Vein endothelial cell (primary cell): ENCODE measurements at places on chromosomes 2 and 18. TPM values are rescaled to one million over a fixed set of nuclear protein-coding genes. Genes with fewer than 3 reads are reported as not detected.

The SS18 gene
- total RNA-seq: 96.7 and 105 TPM in 2 replicates

The SMAD4 gene
- 90.2 and 141 TPM in 2 replicates for total RNA-seq

The TNFRSF11A gene
- 9.1 and 11.9 TPM in 2 replicates for total RNA-seq

The TBC1D8 gene
- 67.0 and 90.2 TPM in 2 replicates for total RNA-seq

The CCDC148 gene
- 0.33 and 0.48 TPM in 2 replicates for total RNA-seq

The LIMS4 gene
- total RNA-seq: 65.4 and 111 TPM in 2 replicates

The CHRND gene
- total RNA-seq: not detected in 2 replicates

The ALKAL2 gene
- not detected in 2 replicates for total RNA-seq

The NPHP1 gene
- 4.6 and 6.6 TPM in 2 replicates for total RNA-seq

The ARHGEF4 gene
- total RNA-seq: under 0.01 TPM in 1 of 2 replicates, not detected in the other

The WDSUB1 gene
- total RNA-seq: 3.8 and 4.6 TPM in 2 replicates

The SFTPB gene
- total RNA-seq: not detected in 2 replicates

The HPCAL1 gene
- 69.6 and 71.6 TPM in 2 replicates for total RNA-seq
